ENCODE measurements at places on chromosomes 1 and 21. TPM values are rescaled to one million over a fixed set of nuclear protein-coding genes. Genes with fewer than 3 reads are reported as not detected.
A peak's percentile ranks its signal among the peaks of the same experiment; 100 is the strongest.

- no peak overlapping the region for H3K27ac ChIP-seq
- H3K4me3 ChIP-seq: no peak overlapping the region
- H3K4me1 ChIP-seq: no peaks in the 10 kb centered on the region
- H3K36me3 ChIP-seq: no peaks in the 10 kb centered on the region
- DNase-seq: no peak
Measured at GRCh38 chr1:84742653-84743052, 52.4 kb upstream of the SSX2IP start.

GRCh38 chr21:43864962-43865539 lies at the start of gene AGPAT3:
Gene AGPAT3 (plus strand): TSS chr21:43865223. CDS start chr21:43959682, 94,459 bp downstream.
- peaks cover 39% of the 10 kb centered on the region for H3K4me1 ChIP-seq
- no peaks in the 10 kb centered on the region for H3K36me3 ChIP-seq
- peak within 1 kb of the TSS; percentile 79 for H3K4me3 ChIP-seq

DNA sequence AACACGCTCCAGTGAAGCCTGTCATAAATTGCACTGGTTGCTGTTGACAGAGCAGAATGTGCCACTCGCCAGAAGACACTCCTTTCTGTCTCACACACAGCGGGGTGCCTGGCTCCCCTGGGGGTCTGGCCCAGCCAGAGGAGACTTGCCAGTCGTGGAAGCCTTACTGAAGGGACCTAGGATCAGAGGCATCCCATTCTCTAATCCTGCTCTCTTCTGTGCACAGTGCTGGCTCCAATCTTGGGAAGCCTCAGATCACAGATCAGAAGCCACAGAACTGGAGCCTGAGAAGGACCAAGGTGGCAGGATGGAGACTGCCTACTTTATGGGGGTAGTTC lies 1.4 kb downstream of the SLC9A1 start:
- no peaks in the 10 kb centered on the region for H3K27me3 ChIP-seq
- H3K4me3 ChIP-seq: peak overlapping the region; percentile 12
- H3K36me3 ChIP-seq: no peaks in the 10 kb centered on the region
- DNase-seq: no peak
- peak overlapping the region; percentile 38 for H3K27ac ChIP-seq
- H3K4me1 ChIP-seq: peaks cover 30% of the 10 kb centered on the region

DNA sequence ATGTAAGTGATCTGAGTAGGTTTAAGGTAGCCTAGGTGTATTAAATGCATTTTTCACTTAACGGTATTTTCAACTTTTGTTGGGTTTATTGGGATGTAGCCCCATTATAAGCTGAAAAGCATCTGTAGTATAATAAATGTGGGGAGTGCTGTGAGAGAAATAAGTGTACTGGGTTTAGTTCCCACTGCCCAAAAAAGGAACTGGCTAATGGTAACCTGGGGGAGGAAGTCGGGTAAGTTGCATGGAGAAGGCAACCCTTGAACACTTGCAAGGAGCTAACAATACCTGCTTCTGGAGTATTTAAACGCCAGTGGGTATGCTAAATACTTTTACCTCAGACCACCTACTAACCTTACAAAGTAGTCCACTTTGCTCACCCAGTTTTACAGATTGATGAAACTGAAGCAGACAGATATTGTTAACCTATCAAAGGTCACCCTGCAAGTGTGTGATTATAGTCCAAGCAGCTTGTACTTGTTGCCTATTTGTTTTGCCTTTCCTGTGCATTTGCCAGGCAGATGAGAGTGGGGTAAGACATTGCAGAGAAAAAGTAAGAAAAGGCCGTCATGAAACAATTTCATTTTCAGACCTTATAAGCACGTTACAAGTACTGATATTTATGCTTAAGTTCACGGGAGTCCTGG lies 7.6 kb upstream of the SHISA4 start:
- peaks cover 8% of the 10 kb centered on the region for H3K4me1 ChIP-seq
- DNase-seq: no peak
- H3K27ac ChIP-seq: no peak overlapping the region
- H3K27me3 ChIP-seq: no peaks in the 10 kb centered on the region
- peaks cover under 1% of the 10 kb centered on the region for H3K36me3 ChIP-seq

F5 gene
- 9.0 TPM for total RNA-seq

AK5 gene
- total RNA-seq: 0.15 TPM
